ENCODE measurements at places on chromosomes 13 and 19.

DNA sequence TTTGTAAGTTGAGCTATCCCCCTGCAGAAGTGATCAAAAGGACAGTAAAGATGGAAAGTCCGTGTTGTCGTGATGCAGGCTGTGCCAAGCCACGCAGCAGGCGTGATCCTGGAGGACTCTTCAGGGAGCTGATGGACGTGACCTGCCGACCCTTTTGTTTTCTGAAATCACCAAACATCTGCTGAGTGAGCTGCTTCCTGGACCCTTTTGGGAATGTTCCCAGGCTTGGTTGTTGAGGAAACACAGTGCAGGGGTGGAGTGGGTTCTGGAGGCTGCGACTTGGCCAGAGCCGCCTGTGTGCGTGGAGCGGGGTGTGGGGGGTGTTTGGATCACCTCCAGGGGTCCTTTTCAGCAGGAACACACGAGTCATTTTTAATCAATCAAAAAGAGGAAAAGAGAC is 15.4 kb upstream of the CPAMD8 start:
- DNase-seq = no peak

DNA sequence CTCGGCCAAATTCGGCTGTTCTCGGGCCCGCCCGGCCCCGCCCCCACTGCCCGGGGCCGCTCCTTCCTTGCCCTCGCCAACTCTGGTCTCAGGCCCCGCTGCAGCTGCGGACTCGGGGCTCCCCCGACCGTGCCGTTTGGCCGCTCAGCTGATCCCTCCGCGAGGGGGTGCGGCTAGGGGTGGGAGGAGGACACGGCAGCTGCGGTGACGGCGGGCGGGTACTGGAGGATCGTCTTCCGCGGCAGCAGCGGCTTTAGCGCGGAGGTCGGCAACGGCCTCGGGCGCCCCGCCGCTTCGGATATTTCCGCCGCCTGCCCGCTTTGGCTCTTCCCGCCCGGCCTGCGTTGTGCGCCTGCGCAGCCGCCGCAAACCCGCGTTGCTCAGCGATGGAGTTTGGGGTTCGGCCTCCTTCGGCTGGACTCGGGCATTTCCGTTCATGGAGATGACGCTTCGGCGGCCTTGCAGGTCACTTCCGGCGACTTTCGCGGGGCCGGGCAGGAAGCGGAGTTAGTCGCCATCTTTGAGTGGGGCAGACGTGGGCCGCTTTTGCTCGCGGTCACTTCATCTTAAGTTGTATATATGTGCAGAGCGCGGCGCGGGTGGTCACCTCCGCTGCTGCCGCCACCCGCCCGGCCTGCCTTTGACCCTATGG is 338 bp upstream of the UBE2M start:
- peak; percentile 98 for DNase-seq

DNA sequence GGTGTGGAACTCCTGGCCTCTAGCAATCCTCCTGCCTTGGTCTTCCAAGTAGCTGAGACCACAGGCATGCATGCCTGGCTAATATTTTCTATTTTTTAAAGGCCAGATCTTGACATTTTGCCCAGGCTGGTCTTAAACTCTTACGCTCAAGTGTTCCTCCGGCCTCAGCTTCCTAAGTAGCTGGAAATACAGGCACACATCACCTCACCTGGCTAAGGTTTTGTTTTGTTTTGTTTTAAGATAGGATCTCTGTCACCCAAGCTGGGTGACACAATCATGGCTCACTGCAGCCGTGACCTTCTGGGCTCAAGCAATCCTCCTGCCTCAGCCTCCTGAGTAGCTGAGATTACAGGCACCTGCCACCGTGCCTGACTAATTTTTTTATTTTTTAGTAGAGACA is 5.5 kb upstream of the RLN3 start:
- no peak for DNase-seq

DNA sequence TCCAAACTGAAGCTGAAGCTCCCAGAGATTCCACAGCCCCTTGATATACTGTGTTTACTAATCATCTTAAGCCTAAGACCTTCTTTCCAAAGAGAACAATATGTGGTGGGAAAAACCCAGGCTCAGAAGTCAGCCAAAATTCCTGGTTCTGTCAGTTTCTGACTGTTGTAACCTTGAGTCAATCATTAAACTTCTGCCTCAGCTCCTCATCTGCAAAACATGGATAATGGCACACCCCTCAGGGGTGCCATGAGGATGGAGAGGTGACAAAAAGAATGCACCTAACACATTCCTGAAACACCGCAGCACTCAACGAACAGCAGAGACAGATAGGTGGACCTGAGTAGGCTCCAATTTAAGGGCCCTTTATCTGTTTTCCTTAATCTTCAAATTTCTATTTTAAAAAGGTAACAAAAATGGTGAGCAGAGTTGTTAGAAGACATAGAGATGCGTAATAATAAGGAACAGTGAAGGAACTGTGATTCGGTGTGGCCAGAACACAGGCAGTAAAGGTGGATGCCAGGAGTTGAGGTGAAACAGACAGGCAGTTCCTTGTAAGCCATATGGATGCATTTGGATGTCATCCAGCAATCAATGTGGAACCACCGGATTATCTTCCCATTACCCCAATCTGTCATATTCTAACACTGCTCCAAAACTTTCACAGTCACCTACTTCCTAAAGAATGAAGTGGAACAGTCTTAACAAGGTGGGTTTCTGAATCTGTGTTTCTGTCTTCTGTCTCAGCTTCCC is 56.6 kb upstream of the DOCK9 start:
- DNase-seq = no peak

GRCh38 chr13:71169180-71169579 is 697.8 kb downstream of the DACH1 start:
- no peak for DNase-seq

DNA sequence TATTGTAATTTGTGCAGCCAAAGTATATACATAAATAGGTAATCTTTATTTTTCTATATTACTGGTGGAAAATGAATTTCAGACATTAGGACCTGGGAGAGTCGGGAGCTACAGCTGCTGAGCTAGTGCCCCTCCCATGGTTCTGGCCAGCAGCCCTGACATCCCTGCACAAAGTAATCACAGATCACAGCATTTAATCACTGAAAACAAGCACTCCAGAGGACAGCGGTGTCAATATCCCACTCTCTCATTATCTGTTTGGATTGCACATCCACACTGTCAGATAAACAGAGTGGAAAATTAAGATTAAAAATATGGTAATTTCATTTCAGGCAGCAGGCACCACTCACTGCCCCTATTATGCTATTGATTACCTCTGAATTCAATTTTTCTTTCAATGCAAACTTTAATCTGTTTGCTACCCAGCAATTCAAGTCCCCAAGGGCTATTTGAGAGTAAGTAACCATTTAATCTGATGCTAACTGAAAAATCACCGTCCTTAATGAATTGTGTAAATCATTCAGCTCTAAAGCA is 254.1 kb upstream of the SOX21 start:
- no peak for DNase-seq

DNA sequence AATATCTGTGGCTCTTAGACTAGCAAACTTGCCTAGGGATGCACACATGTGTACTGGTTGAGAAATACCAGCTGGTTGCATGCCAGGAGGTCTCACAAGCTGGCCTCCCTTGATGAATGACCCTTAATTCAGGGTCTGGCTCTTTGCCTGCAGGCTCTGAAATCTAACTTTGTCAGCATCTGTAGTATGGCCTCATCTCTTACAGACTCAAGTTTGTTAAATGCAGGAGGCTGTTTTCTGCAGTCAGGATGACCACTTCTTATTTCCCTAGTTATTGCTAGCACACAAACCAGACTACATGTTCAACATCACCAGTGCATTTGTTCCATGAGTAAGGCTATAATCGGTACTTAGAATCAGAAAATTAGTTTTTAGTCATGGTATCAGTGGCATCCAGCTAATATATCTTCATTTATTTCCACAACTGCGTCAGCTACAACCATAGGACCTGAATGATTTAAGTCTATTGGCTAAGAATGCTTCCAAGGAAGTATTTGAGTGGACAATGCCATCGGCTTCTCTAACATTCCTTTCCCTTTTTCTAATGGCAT is 23.3 kb upstream of the POSTN start:
- DNase-seq = peak; percentile 22

GRCh38 chr13:33846303-33847062 is 28.5 kb downstream of the RFC3 start:
- no peak for DNase-seq

DNA sequence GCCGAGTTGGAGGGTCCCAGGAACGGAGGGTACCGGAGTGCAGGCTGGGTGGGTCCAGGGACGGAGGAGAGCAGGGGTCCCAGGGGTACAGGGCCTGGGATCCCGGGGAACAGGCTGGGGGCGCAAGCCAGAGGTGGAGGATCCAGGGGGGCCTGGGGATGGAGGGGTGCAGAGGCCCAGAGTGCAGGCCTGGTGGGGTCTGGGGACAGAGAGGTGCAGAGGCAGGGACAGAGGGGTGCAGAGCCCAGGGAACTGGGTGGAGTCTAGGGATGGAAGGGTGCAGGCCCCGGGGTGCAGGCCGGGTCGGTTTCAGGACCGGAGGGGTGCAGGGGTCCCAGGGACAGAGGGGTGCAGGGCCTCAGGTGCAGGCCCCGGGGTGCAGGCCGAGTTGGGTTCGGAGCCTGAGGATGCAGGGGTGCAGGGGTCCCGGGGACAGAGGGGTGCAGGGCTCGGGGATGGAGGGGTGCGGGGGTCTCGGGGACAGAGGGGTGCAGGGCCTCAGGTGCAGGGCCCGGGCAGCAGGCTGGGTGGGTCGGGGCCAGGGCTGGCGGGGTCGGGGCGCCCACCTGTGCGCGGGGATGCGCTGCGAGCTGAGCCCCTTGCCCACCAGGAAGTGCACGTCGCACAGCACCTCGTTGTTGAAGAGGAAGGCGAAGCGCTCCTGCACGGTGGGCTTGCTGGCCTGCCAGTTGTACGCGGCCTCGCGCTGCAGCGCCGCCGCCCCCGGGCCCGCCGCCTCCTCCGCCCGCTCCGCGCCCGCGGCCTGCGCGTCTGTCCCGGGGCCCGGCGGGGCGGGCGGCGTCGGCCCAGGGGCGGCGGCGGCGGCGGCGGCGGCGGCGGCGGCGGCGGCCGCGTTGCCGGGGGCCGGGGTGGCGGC is 545 bp downstream of the BTBD2 start:
- DNase-seq = no peak

GRCh38 chr13:113904411-113904810 is 40.5 kb upstream of the GAS6 start:
- peak; percentile 39 for DNase-seq

GRCh38 chr19:306151-306900 is 15.1 kb upstream of the PLPP2 start:
- DNase-seq = no peak

DNA sequence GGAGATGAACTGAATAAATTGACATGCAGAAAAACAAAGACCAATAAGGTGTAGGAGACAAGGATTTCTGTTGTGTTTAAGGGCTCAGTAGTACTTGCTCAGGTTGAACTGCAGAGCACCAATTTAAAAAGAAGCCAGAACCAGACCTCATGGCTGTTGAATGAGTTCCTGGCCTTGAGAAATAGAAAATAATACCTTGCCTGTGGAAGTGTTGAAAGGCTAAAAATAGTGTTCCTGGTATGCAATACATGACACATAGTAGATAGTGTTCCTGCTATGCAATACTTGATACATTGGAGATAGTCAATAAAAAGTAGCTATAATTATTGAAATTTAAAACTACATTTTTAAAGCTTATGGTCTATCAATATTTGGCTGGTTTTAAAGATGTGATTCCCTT is 595.8 kb downstream of the PCDH9 start:
- DNase-seq = no peak

GRCh38 chr19:35915443-35915842 is 7.3 kb upstream of the TYROBP start:
- no peak for DNase-seq

GRCh38 chr13:99227909-99228688 is 27.4 kb downstream of the UBAC2 start:
- no peak for DNase-seq

DNA sequence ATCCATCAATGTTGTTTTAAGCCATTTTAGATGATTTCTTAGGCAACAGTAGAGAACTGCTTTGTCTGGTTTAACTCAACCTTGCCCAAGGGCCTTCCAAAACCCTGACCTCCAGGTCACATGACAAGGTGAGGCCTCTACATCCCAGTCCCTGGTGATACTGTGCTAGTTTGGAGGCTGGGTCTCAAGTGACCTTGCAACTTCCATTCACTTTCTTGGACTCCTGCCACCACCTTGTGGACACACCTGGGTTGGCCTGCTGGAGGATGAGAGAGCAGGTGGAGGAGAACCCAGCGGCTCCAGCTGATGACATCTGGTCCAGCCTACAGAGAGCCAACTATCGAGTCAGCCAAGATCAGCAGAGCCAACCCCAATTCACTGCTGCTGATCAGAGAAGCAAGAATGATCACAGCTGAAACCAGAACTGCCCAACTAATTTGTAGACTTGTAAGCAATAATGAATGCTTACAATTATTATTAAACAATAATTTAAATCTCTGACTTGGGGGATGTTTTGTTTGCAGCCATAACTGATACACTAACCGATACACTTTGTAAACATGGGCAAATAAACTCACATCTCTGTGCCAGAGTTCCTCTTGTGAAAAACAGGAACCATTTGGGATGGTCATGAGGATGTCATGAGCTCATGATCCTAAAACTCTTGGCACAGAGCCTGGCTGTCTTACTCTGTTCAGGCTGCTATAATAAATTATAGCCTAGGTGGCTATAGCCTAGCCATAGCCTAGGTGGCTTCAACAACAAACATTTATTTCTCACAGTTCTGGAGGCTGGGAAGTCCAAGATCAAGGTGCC is 11.5 kb downstream of the FAM187B start:
- no peak for DNase-seq

DNA sequence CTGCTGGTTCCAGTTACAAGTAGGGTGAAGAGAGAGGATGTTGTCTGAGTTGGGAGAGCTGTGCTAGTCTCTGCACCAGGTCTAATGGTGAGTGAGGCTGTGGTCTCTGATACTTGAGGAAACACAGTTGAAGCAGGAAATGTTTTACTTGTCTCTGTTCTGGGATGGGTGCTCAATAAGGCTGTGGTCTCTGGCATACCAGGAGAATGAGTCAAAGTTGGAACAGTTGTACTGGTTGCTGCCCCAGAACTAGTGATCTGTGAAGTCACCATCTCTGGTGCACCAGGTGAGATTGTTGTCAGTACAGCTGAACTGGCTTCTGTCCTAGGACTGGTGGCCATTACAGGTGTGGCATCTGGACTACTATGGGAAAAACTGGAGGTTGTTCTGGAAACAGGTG is 74.7 kb downstream of the MUC16 start:
- DNase-seq = no peak

All from omental fat pad (tissue), 4 donors.